ENCODE measurements at places on chromosomes 16 and 17. TPM values are rescaled to one million over a fixed set of nuclear protein-coding genes. Genes with fewer than 3 reads are reported as not detected.

DNA sequence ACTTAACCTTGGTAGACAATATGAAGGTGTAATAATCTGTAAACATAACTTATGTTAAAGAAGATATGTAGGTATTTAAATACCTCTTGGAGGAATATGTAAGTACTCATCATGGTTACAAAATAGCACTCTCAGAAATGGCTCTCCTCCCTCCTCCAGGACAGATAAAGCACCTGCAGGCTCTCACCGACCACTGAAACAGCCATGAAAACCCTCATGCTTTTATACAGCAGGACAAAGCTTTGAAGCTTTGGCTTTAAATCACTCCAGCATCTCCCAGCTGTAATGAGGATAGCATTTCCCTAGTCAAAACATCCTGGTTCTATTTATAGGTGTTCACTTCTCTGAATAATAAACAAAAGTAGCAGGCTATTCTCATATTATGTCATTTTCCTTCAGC lies 69.1 kb upstream of the PMFBP1 start:
- DNase-seq, result no peak

DNA sequence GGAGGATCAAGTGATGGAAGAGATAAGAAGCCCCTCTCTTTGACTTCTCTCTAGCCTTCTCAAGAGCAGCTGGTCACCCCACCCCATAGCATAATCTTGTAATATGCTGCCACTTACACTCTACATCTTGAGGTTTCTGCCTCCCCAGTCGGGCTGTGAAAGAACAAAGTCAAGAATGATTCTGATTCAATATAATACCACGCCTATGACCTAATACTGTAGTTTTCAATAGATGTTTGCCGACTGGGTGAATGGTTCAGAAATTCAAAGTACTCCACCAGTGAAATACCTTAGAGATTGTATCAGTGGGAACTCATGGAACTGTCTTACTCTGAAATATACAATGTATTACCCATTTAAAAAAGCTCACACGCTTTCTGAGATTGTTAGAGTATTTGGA lies 93.0 kb upstream of the ZFHX3 start:
- DNase-seq, result no peak

- DNase-seq, result no peak
These were observed 49.7 kb downstream of the TUBD1 start for GRCh38 chr17:59842901-59843652.

Gene RTN4RL1
- total RNA-seq, result 0.32 TPM

GRCh38 chr16:8831871-8832716 lies 34.5 kb downstream of the PMM2 start:
- no peak for DNase-seq

- DNase-seq, result no peak
These were observed 30.1 kb downstream of the CD300LF start for GRCh38 chr17:74682471-74683190.
